Stimulated activated CD4-positive, alpha-beta T cell treated with anti-CD3 and anti-CD28 coated beads, Interleukin-15, amount 100 ng/mL, for 1 hour (primary cell): ENCODE measurements at places on chromosomes 5 and 9.

DNA sequence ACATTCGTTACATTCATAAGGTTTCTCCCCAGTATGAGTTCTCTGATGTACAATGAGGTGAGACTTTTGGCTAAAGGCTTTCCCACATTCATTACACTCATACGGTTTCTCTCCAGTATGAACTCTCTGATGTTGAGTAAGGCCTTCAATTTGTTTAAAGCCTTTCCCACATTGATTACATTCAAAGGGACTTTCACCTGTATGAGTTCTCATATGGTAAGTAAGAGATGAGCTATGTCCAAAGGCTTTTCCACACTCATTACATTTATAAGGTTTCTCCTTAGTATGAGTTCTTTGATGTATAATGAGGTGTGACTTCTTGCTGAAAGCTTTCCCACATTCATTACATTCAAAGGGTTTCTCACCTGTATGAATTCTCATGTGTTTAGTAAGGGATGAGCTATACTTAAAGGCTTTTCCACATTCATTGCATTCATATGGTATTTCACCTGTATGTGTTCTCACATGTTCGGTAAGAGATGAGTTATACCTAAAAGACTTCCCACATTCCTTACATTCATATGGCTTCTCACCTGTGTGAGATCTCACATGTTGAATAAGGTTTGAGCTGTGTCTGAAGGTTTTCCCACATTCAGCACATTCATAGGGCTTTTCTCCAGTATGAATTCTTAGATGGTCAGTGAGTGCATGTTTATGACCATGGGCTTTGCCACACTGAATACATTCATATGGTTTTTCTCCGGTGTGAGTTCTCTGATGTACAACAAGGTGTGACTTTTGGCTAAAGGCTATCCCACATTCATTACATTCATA lies 13.5 kb downstream of the ZFP37 start:
- DNase-seq = no peak

- no peak for DNase-seq
Observed at GRCh38 chr5:134851307-134851923, 5.6 kb downstream of the C5orf24 start.

DNA sequence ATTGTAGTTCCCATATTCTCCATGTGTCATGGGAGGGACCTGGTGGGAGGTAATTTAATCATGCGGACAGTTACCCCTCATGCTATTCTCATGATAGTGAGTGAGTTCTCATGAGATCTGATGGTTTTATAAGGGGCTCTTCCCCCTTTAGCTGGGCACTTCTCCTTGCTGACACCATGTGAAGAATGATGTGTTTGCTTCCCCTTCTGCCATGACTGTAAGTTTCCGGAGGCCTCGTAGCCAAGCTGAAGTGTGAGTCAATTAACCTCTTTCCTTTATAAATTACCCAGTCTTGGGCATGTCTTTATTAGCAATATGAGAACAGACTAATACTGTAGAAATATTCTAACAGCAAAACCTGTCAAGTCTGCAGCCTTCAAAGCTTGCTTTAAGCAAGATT lies 293.2 kb downstream of the CTNND2 start:
- no peak for DNase-seq

GRCh38 chr9:129423216-129423615 lies 197.7 kb downstream of the C9orf50 start:
- DNase-seq = no peak

- no peak for DNase-seq
Observed at GRCh38 chr5:66867618-66868322, 271.6 kb downstream of the MAST4 start.

DNA sequence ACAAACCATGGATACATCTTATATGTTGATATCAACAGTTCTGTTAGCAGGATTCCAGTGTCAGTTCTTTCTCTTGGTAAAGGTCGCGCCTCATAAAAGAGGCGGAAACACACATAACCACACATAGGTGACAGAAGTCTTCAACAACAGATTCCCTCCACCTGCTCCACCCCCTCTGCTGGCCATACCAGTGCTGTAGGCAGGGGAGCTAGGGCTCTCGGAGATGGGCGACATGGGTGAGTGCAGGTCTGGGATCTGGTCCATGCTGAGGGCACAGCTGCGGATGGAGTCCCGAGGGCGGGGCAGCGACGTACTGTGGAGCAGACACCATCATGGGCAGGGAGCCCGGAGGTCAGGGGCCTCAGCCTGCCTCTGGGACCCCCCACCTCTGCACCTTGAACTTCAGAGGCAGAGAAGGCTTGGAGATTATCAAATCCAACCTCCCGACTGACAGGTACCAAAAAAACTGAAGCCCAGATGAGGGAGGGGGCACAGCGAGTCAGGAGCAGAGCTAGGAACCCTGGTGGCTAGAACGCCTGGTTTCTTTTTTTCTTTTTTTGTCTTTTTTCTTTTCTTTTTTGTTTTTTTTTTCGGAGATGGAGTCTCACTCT lies 12.0 kb upstream of the TOR2A start:
- no peak for DNase-seq

DNA sequence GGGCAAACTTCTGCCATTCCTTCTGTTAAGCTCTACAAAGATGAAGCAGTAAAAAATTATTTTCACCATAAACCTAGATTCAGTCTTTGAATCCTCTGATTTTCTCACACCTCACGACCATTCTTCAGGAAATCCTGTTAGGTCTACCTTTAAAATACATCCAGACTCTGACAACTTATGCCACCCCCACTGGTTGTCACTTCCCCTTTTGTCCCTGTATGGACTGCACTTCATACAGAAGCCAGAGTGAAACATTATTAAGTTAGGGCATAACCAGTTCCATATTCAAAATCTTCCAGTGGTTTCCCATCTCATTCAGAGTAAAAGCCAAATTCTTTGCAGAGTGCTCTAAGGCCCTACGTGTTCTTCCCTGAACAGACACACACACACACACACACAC lies 499.8 kb downstream of the RASEF start:
- DNase-seq = no peak

DNA sequence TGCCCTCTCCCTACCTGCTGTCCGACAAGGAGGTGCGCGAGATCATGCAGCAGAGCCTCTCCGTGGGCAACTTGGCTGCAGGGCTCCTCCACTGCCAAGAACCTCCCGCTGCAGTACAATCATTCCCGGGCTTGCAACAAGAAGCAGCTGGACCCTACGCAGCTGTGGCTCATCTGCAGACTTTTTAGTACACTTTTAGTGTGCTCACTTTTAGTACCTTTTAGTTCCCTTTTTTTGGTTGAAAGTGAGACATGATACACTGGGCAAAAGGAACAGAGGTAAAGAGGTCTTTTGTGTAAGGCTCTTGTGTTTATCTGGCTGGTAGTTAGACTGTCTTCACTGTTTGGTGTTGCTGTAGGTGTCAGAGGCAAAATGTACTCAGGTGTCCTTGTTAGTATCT lies 58.1 kb upstream of the SPTLC1 start:
- no peak for DNase-seq

DNA sequence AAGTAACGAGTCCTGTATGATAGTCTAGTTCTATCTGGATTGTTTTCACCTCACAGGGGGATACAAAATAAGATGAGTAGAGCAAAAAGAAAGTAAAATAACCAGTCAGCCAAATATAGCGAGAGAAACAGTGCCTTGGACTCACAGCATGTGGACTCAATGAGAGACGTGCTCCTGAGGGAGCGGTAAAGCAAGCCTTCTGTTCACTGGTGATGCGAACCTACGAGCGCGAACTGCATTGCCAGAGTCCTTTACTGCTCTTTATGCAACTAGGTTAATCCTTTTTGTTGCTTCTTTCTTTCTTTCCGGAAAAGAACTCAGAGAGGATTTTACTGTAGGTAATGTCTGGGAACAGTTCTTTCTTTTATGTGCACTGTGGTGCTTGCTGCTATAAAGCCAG lies 132.7 kb downstream of the ANXA1 start:
- no peak for DNase-seq

DNA sequence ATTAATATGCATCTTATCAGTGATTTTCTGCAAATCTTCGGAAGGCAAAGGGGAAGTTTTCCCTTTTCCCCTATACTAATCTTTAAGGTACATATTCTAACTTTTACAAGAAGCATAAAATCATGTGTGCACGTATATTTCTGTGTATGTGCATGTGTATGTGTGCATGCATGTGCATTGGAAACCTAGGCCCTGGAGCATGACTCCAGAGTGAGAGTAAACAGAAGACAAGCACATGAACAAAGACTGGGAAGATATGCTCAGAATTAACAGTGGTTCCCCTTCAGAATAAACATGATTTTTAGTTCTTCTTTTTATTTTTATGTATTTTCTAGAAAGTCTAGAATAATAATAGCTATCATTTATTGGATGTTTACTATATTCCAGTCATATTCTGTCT lies 10.9 kb upstream of the SELENOP start:
- DNase-seq = no peak

GRCh38 chr9:88831713-88832407 lies 159.4 kb upstream of the S1PR3 start:
- no peak for DNase-seq

- no peak for DNase-seq
Observed at GRCh38 chr9:136605988-136606660, 56.6 kb upstream of the EGFL7 start.

- DNase-seq = no peak
Observed at GRCh38 chr5:162268694-162269481, 201.3 kb downstream of the GABRG2 start.

- DNase-seq = no peak
Observed at GRCh38 chr5:126339215-126339805, 83.9 kb upstream of the GRAMD2B start.
